Stimulated activated CD4-positive, alpha-beta T cell treated with anti-CD3 and anti-CD28 coated beads, Interleukin-2, amount 100 ng/mL, for 48 hours (primary cell): ENCODE measurements at places on chromosomes 2 and 18.

DNA sequence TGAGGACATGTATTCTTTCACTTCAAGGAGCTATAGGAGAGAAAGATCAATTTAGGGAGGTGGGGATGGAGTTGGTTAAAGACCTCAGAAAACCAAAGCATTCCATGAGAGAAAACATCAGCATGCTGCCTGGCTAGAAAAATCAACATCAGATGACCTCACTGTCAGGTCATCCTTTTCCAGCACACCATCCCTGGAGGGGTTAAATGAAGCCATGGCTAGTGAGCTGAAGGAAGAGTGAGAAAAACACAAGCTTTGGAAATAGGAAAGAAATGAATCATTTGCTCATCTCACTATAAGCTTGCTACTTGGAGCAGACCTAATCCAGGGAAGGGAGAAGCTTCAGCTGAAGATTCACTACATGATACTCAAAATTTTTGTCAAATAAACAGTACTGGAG lies 109.5 kb upstream of the ITGB6 start:
- DNase-seq: no peak

DNA sequence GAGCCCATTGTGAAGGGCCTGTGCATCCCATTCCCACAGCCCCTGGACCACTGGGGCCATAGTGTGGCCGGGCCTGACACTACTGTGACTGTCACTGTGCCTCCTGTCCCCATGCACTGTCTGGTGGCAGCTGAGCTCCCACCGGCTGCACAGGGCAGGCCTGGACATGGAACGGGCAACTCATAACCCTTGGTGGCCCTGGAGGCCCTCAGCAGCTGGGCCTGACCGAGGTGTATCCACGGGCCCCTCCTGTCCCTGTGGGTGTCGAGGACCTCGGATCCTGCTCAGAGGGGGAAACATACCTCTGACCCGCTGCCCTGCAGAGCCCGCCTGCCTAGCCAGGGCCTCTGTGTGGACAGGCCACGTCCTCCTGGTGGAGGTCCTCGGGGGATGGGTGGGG lies 7.8 kb upstream of the GAL3ST2 start:
- DNase-seq: no peak

DNA sequence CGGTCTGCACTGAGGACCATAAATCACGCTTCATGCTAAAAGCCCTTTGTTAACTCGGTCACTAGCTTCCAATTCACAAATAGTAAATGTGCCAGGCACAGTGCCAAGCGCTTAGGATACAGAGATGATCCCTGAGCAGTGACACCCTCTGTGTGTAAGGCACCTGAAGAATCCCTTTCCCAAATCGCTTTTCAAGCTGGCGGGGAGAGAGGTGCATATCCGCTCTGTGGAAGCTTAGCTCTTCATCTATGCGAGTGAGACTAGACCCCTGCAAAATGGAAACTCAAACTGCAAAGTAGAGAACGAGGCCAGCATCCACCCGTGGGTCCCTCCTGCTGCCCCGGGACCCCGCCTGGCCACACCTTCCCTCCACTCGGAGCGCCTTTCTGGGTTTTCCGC lies 2.4 kb downstream of the PIEZO2 start:
- DNase-seq: no peak

DNA sequence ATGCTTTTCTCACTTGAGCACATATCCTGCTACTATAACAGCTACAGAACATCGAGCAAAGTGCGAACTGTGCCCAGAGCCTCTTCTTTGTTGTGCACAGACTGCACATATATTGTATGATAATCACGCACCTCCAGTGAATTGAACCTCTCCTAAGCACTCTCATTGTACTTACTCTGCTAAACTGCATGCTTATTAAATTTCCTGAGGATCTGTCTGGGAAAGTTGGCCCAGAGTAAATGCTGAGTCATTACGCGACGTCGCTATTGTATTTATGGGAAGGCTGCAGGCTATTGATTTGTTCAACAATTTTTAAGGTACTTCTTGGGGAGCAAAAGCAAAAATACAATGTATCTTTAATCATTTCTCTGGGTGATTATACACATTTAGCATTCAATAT lies 399.6 kb upstream of the DSEL start:
- no peak for DNase-seq

GRCh38 chr2:8477552-8478470 lies 204.0 kb upstream of the ID2 start:
- no peak for DNase-seq

- DNase-seq: peak; percentile 34
Observed at GRCh38 chr2:233413559-233414272, 59.4 kb downstream of the DGKD start.

DNA sequence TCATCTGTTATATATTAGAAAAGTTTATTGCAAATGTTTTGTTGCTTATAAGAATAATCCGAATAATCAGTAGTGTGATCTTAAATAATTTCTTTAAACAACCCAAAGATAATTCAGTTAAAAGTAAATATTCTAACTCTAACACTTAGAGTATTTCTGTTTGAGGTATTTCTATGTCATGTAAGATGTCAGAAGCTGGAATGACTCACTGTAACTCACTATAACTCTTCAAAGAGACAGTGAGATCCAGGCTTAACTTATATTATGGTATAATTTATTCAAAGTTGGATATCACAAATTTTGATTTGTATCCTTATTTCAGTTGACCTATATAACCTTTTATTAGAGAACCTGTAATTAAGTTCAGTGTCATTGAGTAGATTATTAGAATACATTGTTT lies 6.9 kb downstream of the MBD5 start:
- DNase-seq: no peak

GRCh38 chr2:66426244-66427111 lies 8.4 kb upstream of the MEIS1 start:
- no peak for DNase-seq

- DNase-seq: no peak
Observed at GRCh38 chr2:122063716-122064115, 308.3 kb downstream of the TSN start.
